ENCODE measurements at places on chromosomes 3 and 15. TPM values are rescaled to one million over a fixed set of nuclear protein-coding genes. Genes with fewer than 3 reads are reported as not detected.
A peak's percentile ranks its signal among the peaks of the same experiment; 100 is the strongest.

The MAP2K5 gene
- 15.4 TPM for total RNA-seq

The ST3GAL6 gene
- 36.3 TPM for total RNA-seq

The DPPA2 gene
- not detected for total RNA-seq

The FBXO40 gene
- 146 TPM for total RNA-seq

The TMEM158 gene
- total RNA-seq = 0.56 TPM

The BCHE gene
- total RNA-seq = 13.2 TPM

The ATG7 gene
- total RNA-seq = 21.7 TPM

The MAP6D1 gene
- total RNA-seq = 2.0 TPM

- DNase-seq = no peak
Measured at GRCh38 chr3:3170998-3171397, 8.5 kb downstream of the CRBN start.

- no peak for DNase-seq
Measured at GRCh38 chr3:129583289-129583688, 23.2 kb downstream of the PLXND1 start.

GRCh38 chr3:41404582-41404981, 205.3 kb downstream of the CTNNB1 start:
- no peak for DNase-seq

GRCh38 chr3:31760654-31761053, 220.4 kb downstream of the OSBPL10 start:
- DNase-seq = no peak

DNA sequence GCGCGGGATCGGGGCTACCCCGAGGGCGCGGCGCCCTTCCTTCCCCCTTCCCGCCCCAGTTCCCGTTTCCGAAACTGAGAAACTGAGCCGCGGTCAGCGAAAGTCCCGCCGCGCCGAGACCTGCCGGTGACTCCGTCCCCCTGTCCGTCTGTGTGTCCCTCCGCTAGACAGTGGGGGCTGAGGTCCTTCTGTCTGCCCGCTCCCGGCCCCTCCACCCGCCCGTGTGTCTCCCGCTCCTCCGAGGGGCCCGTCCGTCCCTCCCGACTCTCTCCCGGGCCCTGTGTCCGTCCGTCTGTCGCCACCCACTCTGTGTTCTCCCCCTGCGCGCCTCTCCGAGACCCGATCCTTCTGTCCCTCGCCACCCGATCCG, 426 bp downstream of the PRKCD start:
- DNase-seq = no peak

GRCh38 chr15:42732095-42732827, 4.7 kb downstream of the CDAN1 start:
- DNase-seq = no peak

GRCh38 chr15:25509703-25510102, 70.9 kb upstream of the UBE3A start:
- DNase-seq = no peak

- no peak for DNase-seq
Measured at GRCh38 chr3:140497331-140497730, 180.5 kb upstream of the TRIM42 start.

- no peak for DNase-seq
Measured at GRCh38 chr3:171649267-171649666, 161.0 kb downstream of the PLD1 start.

DNA sequence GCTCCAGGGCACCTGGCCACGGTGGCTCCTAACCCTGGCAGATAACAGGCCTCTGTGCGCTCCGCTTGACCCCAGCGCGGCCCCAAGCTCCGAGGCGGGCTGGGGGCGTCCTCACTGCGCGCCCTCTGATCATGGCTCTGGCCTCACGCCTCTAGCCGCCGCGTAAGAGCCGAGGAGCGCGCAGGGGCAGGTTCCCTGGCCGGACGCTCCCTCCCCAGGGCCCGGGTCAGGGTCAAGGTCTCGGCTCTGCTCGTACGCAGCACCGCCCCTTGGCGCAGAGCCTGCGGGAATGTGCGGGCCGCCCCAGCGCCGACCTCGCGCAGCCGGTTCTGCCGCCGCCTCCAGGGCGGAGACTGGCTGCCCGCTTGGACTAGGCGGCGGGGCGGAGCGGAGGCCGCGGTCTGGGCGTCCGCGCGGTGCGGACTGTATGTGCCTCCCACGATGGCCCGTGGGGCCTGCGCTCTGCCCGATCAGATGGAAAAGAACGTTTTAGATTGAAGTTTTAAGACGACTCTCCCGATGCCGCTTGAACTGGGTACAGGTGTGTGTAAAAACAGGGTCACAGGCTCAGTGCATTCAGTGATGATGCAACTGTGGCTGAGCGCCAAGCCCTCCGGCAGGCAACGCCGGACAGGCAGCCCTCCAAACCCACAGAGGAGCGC, 40.8 kb downstream of the CHST14 start:
- DNase-seq = peak; percentile 84

GRCh38 chr3:176916777-176917176, 280.5 kb downstream of the TBL1XR1 start:
- DNase-seq = no peak

GRCh38 chr15:63457379-63457778, 47.0 kb upstream of the USP3 start:
- DNase-seq = no peak

DNA sequence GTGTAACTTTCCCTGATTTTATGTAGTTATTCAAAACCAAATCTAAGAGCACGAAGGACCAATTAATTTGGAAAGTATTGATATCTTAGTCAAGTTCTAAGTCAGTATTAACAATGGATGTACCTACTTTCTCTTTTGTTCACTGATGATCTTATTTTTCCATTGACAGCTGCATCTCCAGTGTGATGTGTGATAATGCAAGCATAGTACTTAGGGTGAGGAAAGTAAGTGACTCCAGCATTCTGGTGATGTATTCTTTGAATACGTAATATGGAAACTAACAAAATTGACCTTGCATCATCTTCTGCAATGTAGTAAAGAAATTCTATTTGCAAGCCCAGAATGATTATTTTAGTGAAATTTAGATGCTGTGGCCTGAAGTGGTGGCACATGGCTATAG, 22.4 kb downstream of the FBXW12 start:
- DNase-seq = no peak

DNA sequence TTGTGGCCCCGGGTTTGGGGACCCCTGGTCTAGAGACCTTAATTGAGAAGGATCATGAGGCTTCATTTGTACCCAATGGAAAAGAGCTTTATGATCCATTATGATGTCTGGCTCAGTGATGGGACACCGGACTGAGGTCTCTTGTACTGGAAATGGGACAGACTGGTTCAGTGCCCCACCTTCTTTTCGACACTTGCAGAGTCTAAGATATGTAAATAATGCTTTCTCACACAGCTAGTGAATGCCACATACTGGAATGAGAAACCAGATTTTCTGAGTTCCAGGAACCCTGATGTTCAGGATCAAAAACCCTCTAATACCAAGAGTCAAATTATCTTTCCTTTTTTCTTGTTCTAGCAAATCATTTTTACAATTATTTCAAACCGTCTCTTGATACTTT, 116.3 kb upstream of the ARPP21 start:
- DNase-seq = no peak

DNA sequence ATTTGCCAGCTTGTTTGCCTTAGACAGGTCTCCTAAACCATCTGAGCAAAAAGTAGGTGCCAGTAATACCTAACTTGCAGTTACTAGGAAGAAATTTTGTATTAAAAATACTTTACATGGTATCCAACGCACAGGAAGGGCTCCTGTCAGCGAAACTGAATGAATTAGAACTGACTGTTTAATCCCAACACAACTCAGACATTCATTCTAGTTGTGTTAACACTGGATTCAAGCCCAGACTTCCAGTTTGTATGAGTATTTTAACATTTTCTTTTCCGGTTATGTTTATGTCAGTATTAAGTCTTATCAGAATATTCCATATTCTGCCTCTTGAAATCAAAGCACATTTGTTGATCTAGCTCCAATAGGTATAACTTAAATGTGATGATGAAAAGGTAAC, 82.0 kb upstream of the SOX2 start:
- DNase-seq = no peak

GRCh38 chr3:184471439-184471838, 90.1 kb upstream of the EPHB3 start:
- no peak for DNase-seq

GRCh38 chr3:110267304-110267845, 804.2 kb upstream of the NECTIN3 start:
- DNase-seq = no peak

DNA sequence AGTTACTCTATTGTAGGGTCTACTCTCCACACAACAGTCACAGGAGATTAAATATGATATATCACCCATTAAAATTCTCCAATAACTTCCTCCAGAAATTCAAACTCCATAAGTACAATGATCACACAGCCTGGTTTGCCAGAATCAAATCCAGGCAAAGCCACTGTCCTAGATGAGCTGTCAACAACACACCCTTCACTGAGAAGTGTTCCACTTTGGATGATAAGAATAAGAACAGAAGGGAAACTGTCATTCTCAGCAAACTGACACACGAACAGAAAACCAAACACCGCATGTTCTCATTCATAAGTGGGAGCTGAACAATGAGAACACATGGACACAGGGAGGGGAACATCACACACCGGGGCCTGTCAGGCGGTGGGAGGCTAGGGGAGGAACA, 41.4 kb upstream of the KBTBD8 start:
- DNase-seq = no peak

- no peak for DNase-seq
Measured at GRCh38 chr3:21543380-21544075, 207.5 kb downstream of the ZNF385D start.

- DNase-seq = peak; percentile 38
Measured at GRCh38 chr3:114122027-114122709, 56.7 kb downstream of the DRD3 start.

DNA sequence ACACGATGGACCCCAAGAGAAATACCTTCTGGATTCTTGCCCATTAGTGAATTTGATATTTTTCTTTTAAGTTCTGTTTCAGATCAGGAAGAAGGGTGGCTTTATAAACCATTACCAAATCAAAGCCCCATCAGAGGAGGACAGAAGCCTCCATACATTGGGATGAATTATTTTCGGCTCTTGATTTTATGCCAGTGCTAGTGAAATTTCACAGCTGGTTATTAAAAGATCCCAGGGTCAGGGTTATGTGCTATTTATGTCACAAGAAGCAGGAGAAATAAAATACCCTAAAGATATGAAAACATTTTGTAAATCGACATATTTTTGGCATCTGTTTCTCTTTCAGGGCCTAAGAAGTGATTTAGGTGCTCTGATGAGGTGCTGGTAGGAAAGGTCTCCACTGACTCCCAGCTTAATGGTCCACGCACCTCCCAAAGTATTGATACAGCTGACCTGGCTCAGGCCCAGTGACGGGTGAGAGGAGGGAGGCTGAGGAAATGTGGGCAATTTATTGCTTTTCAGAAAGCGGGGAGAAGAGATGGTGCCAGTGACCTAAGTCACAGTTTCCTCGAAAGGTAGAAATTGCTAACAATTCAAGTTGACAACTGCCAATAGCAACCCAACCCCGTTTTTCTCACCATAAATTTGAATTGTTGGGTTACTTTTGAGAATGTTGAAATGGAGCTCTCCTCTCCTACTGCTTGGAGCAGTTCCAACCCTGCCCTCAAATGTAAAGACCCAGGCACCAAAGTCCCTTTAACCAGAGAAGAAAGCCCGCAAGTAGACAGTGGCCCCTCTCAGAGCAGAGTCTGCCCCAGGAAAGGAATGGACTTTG, 315.6 kb upstream of the NR2E3 start:
- DNase-seq = no peak

DNA sequence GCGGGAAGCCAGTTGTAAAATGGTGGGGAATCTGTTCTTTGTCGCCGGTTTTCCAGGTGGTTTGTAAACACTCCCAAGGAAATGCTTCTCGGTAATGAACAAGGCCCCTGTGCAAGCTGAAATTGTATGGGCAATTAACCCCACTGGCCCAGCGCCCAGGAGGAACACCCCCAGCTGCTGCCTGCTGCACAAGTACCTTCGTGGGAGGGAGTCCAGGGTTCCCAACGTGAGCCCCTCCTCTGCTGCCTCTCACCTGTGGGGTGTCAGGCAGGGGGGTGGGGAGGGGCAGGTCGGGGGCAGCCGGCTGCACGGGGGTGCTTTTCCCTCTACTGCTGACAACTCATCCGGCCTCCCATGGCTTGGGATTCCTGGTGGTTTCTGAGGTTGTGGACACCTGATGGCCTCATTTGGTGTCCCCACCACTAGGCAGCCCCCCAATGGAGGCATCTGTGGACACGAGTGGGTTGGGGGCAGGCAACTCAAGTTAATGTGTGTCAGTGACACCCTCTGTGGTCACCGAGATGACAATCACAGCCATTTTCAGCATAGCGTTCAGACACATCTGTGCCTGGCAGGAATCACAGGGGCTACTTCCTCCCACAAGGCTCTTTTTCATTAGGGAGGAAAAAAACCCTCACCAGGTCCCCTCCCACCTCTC, 35.6 kb upstream of the PRR23E start:
- DNase-seq = no peak

GRCh38 chr15:98311566-98312188, 336.7 kb upstream of the IGF1R start:
- peak; percentile 80 for DNase-seq

- DNase-seq = no peak
Measured at GRCh38 chr3:141383555-141384129, 15.3 kb downstream of the ZBTB38 start.

GRCh38 chr15:101103598-101103997, 148.2 kb downstream of the CHSY1 start:
- DNase-seq = no peak

DNA sequence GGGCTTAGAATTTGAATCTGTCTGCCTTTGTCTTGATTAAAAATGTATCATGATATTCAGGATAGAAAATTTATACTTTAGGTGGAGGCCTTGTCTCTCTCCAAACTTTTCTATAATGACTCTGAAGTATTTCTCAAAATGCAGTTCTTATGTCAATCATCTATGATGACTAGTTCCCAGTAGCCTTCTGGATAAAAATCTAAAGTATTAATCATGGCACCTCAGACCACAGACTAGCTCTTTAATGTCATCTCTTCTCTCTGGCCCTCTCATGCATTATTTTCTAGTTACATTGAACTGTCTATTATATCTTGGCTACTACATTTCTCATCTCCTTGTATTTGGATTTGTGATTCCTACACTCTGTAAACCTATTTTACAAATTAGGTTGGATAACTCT, 96.9 kb downstream of the ZPLD1 start:
- DNase-seq = no peak

DNA sequence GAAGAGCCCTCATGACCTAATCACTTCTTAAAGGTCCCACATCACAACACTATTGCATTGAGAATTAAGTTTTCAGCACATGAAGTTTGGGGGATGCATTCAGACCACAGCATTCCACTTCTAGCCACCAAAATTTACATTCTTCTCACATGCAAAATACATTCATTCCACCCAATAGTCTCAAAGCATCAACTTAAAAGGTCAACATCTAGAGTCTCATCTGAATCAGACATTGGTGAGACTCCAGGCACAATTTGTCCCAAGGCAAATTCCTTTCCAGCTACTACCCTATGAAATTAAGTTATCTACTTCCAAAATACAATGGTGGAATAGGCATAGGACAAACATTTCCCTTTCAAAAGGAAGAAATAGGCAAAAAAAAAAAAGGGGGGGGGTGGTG, 64.9 kb downstream of the PLSCR2 start:
- DNase-seq = no peak

GRCh38 chr3:1962396-1963088, 136.1 kb upstream of the CNTN4 start:
- no peak for DNase-seq

- DNase-seq = no peak
Measured at GRCh38 chr3:134707908-134708597, 57.2 kb upstream of the KY start.
